ENCODE measurements at places on chromosomes 5 and 9.
A peak's percentile ranks its signal among the peaks of the same experiment; 100 is the strongest.

DNA sequence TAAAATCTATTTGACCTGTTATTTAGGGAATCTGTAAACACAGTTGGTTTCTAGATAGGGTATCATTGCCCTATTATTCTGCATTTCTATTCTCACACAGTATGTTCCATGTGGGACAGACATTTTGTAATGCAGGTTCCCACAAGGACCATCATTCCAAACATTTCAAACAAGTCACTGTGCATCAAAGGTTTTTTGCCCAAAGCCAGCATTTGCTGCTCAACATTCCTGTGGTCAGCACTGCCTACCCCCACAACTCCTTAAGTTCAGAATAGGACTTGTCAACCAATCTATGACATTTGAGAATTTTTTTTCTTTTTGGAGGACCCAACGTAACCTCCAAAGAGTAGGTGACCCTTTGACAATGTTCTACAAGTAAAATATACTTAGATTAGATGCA, 95.7 kb downstream of the LPAR1 start:
- no peak for DNase-seq

DNA sequence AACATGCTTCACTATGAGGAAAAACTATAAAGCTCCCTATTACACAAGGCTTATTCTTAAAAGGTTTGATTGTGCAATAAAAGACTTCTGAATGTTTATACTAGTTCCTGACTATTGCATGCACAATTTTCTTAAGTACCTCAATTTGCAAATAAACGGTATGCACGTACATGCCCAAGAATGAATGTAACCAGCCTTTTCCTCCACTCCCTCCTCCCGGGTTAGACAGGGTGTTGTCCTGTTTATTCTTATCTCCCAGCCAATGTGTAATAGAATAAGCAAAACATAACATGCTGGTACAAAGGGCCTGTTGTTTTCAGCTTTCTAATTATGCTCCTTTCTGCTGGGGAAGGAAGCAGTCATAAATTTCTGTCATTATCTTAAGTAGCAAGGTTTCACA, 79.1 kb downstream of the AOPEP start:
- DNase-seq, result no peak

- no peak for DNase-seq
Observed at GRCh38 chr5:173717959-173718358, 101.5 kb upstream of the BOD1 start.

DNA sequence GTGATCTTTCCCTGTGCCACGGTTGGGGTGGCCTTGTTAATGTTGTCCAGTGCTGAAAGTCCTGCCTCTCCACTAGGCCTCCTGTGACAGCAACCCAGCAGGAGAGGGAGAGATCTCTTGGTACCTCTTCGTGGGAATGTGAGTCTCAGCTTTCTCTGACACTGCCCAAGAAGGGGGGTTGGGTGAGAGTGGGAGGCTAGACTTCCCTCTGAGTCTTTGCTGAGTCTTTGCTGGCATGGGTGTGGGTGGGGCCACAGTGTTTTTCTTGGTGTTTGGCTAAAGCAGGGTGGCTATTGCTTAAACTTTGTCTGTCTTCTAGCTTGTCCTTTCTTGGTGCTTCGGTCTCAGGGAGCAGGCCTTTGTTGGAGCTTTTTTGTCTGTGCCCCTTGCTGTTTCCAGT, 145.6 kb downstream of the GNA14 start:
- no peak for DNase-seq

- DNase-seq, result no peak
Observed at GRCh38 chr9:90793729-90794128, 7.9 kb upstream of the SYK start.

DNA sequence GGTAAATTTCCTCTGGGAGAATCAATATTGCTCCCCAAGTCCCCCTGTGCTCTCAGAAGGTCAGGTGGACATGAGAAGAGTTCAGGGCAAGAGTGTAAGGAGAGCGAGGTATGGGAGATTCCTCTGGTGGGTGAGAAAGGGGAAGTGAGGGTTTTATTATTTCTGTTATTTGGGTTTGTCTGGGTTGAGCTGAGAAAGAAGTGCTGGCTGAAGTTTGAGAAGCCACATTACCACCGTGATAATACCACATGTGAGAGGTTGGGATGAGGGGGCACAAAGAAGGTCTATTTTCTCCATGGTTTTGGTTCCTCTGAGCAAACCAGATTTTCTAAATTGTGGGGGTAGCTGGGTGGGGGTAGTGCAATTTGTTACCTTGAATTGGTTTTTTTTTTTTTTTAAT, 350.4 kb downstream of the OSTF1 start:
- DNase-seq, result no peak

- DNase-seq, result no peak
Observed at GRCh38 chr9:107174441-107174840, 108.6 kb upstream of the RAD23B start.

DNA sequence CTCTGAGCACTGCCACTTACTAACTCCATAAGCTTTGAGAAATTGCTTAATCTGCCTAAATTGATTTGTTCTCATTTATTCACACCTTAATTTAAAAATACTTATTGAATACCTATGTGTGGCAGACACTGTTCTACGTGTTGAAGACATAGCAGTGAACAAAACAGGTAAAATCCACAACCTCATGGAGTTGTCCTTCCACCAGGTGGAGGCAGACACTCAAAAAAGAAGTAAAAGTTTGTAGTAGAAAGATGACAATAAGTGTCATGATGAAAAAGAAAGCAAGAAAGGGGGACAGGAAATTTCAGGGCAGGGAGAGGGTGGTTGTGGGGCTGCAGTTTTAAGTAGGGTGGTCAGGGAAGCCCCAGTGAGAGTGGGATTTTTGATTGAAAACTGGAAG, 94.9 kb downstream of the SREK1 start:
- DNase-seq, result no peak

DNA sequence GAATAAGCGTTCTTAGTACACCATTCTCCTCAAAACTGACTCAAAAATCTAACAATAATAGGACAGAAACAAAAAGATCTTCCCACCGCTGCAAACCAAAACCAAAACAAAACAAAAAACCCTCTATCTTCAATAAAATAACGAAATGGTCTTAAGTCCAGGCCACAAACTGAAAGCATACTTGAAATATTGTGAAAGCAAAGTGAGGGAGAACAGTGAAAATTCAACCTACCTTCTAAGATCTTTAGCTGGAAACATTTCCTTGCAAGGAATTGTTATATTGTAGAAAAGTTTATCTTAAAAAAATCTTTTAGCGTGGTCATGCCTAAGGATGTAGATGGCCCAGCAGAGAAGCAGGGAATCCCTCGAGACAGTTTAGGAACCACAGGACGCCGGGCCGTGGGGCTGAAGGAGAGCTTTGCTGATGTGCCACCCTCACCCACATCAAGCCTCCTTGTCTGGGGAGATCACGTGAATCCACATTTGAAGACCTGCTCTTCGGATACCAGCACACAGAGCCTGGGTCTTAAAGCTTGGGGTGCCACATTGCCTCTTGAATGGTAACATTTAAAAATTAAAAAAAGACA, 27.8 kb upstream of the LVRN start:
- DNase-seq, result no peak

DNA sequence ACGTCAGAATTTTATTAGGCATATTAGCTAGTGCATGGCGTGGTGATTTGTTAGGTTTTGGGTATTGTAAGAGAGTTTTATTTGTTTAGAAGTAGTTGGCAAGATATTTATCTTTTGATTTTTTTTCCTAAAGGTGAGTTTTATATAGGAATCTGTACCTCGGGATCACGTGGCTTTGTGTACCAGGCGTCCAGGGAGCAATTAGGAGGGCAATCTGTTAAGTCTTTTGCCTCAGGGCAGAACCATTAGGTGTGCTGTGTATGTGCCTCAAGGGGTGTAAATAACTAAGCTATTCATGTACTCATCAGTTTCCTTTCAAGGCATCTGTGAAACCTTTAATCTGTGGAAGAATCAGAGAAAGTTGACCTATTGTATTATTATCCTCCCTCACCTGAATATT, 39.4 kb downstream of the ZSWIM6 start:
- DNase-seq, result no peak

GRCh38 chr5:134492568-134492967, 32.9 kb upstream of the JADE2 start:
- no peak for DNase-seq

GRCh38 chr9:37528652-37529471, 43.1 kb downstream of the POLR1E start:
- DNase-seq, result peak; percentile 54

GRCh38 chr9:26077860-26078259, 399.6 kb upstream of the TUSC1 start:
- DNase-seq, result no peak

DNA sequence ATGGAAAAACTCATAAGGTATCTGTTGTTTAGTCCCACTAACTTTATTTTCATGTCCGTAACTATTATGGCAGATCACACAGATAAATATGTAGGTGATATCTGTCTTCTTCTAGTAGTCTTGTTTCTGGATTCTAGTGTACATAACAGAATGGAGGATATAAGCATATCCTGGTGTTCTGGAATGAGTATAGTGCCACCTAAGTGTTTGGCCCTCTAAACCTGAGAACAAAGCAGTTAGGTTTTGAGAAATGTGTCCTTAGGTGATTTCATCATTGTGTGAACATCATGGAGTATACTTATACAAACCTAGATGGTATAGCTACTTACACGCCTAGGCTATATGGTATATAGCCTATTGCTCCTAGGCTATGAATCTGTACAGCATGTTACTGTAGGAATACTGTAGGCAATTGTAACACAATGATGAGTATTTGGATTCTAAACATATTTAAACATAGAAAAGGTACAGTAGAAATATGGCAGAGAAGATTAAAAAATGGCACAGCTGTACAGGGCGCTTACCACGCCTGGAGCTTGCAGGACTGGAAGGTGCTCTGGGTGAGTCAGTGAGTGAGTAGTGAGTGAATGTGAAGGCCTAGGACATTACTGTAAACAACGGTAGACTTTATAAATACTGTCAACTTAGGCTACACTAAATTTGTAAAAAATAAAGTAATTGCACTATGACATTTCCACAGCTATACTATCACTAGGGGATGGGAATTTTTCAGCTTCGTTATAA, 150.3 kb upstream of the SLC24A2 start:
- DNase-seq, result no peak

DNA sequence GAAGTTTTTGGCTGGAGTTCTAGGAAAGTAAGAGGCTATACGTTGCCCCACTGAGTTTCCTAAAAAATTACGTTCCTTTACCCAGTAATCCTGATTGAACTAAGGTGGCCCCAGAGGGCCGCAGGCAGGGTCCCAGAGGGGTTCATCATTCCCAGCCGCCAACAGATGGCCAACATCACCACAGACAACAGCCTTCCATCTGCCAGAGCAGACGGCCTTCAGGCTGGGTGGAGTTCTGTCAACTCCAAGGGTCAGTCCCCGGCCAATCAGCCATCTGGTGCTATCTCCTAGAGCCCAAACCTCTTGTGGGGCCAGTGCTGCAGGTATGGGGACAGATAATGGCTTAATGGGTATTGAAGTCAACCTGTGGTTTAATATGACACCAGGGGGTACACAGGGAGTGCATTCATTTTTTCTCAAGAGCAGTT, 30.4 kb downstream of the TBC1D2 start:
- DNase-seq, result no peak

GRCh38 chr5:172436879-172437369, 17.4 kb downstream of the SH3PXD2B start:
- DNase-seq, result no peak

DNA sequence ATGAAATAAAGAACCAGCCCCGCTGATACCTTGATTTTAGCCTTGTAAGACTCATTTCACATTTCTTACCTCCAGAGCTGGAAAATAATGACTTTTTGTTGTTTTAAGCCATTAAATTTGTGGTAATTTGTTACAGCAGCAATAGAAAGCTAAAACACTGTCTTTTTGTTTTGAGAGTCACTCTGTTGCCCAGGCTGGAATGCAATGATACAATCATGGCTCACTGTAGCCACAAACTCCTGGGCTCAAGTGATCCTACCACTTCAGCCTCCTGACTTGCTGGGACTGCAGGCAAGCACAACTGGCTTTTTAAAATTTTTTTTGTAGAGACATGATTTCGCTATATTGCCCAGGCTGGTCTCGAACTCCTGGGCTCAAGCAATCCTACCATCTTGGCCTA, 34.7 kb upstream of the MYO10 start:
- no peak for DNase-seq

DNA sequence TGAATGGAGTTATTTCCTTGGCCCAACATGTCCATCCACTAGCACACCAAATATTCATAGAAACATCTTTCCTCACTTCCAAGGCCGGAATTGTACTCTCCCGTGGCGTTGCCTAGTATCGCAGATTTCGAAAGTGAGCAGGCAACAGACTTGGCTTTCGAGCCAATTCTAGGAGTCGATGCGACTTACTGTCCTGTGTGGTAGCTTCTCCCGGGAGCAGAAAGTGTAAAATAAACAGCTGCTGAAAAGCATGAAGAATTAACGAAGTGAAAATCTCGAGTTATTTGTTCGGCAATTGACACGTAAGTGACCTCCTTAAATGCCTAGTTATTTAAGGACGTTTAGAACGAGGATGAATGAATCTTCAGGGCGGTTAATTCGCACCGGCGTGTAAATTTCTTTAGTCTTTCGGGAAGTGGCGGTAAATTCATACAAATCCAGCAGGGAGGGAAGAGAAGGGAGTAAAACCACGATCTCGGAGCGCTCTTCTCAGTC, 449 bp upstream of the PCSK5 start:
- no peak for DNase-seq

- DNase-seq, result no peak
Observed at GRCh38 chr5:1104327-1105006, 7.4 kb downstream of the SLC12A7 start.

DNA sequence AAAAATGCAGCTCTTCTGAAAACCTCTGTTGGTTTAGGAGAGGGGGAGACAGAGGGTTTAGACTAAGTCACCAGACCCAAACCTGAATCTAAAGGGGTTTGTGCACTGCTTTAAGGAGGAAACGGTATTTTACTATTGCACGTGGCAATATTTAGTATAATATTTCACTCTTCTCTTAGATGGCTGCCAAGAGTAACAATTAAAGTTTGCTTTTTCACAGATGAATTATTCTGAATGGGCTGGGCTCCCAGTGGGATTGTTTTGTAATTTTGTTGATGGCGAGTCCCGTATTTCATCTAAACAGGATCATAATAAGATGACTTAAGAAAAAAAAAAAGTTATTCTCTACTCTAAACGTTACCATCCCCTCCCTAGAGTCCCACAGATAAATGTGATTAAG, 245.4 kb downstream of the PCSK5 start:
- DNase-seq, result no peak

DNA sequence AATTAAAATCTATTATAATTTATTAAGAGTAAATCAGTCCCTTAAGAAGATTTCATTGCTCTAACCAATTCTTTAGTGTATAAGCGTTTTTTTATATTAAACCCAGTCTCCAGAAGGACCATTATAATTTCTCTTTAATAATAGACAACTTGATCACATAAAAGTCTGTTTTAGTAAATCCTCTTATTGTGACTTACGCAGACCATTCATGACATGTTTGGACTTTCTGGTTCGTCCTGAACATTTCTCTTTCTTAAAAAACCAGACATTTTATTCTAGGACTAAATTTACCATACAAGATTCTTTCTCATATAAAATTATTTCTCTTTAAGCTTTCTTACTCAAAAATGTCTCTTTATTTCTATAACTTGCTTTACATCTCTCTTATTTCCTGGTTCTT, 196.2 kb upstream of the RAI14 start:
- no peak for DNase-seq

GRCh38 chr9:20048437-20048836, 259.6 kb upstream of the SLC24A2 start:
- no peak for DNase-seq

GRCh38 chr9:137705906-137706305, 87.1 kb downstream of the EHMT1 start:
- DNase-seq, result no peak
